Kidney epithelial cell (primary cell): ENCODE measurements at places on chromosomes 5 and 9.

- no peak for DNase-seq
Measured at GRCh38 chr5:104241046-104241445, 678.5 kb upstream of the NUDT12 start.

DNA sequence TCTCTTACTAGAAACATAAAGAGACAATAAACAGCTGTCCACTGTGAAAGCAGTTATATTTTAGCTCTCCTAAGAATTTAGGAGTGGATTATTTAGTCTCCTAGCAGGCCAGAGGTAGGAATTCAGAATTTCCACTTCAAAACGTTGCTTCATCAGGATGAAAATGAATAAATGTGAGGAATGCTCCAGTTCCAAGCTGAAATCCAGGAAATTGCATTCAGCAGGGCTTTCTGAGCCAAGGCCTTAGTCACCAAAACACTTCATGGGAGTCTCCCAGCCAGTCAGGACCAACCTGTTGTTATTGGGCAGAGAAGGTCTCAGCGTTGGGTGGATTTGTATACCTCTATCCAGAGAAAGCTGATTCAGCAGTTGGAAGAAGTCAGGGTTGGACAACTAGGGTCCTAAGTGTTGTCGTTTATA lies 1040.3 kb downstream of the TLE1 start:
- DNase-seq = no peak

DNA sequence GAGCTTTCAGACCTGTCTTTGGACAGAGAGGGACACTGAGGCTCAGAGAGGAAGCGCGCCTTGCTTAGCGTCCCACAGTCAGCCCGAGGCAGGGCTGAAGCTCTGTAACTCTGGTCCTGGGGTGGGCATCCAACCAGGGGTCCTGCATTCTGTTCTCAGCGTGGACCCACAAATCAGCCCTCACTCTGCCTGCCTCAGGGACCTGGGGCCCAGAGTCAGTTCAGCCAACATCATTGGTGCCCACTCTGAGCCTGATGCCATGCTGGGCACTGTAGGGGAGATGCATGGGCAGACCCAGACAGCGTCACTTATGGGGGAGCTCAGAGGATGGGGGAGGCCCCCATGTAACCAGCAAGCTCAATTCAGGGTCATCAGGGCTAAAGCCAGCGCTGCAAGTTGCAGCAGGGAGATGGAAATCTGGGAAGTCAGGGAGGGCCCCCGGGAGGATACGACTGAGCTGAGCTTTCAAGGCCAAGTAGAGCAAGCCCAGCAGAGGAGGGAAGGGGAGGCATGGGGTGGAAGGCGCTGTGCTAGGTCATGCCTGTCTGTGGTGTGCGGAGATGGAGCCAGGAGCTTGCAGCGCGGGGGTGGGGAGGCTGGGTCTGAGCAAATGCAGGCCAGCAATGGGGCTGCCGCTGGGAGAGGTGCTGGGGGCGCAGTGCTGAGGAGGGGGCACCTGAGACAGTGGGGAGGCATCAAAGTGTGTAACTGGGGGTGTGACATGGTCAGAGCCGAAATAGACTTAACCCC lies 21.1 kb downstream of the CORO2A start:
- no peak for DNase-seq

GRCh38 chr9:89189215-89189614 lies 10.6 kb upstream of the SHC3 start:
- no peak for DNase-seq

DNA sequence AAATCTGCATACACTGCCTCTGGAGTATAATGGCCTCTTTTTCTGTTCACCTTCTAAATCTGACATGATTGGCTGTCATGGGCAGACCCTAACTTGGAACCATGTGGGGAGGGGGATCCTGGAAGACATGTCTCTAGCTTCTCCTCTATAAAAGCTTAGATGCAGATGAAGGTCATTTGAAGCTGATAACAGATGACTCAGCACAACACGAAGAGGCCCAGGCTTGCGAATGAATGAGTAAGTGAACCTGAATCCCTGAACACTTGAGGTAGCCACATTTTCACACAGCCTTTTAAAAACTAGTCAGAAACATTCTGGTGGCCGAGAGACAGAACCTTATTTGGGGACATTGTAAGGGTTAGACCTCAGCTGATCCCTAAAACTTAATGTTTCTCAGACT lies 282.6 kb downstream of the ELAVL2 start:
- DNase-seq = no peak

DNA sequence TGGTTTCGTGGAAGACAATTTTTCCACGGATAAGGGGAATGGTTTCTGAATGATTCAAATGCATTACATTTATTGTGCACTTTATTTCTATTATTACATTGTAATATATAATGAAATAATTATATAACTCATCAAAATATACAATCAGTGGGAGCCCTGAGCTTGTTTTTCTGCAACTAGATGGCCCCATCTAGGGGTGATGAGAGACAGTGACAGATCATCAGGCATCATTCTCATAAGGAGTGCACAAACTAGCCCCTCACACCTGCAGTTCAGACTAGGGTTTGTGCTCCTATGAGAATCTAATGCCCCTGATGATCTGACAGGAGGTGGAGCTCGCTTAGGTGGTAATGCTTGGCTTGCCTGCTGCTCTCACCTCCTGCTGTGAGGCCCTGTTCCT lies 6.4 kb downstream of the ISCA1 start:
- no peak for DNase-seq

GRCh38 chr5:1083823-1084605 lies 27.8 kb downstream of the SLC12A7 start:
- DNase-seq = no peak

- no peak for DNase-seq
Measured at GRCh38 chr9:93084471-93084881, 11.5 kb upstream of the CARD19 start.

- DNase-seq = no peak
Measured at GRCh38 chr9:4855841-4856240, 63.1 kb downstream of the RCL1 start.

GRCh38 chr5:111762895-111763294 lies 5.9 kb upstream of the NREP start:
- no peak for DNase-seq

DNA sequence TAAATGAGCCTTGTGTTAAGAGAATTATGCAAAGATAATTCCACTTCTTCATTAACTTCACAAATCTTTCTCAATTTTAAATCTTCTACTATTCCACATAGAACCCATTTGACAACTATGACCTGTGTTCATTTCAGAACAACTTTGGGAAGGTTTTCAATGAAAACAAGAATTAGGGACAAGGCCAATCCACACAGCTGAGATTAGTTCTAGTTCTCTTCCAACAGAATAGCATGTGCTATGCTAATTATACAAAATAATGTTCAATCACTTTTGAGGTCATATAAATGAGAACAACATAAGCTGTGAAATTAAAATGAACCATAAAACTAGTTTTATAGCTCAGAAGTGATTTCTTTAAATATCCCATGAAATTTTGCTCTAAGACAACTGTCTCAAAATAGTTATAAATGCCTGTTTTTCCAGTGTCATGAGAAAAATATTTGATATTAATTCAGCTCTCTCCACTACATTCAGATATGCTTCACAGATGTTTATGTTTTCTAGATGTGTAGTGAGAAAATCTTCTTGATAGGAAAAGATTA lies 7.2 kb upstream of the LHFPL2 start:
- no peak for DNase-seq

- DNase-seq = no peak
Measured at GRCh38 chr5:2112173-2113025, 229.7 kb upstream of the IRX4 start.

DNA sequence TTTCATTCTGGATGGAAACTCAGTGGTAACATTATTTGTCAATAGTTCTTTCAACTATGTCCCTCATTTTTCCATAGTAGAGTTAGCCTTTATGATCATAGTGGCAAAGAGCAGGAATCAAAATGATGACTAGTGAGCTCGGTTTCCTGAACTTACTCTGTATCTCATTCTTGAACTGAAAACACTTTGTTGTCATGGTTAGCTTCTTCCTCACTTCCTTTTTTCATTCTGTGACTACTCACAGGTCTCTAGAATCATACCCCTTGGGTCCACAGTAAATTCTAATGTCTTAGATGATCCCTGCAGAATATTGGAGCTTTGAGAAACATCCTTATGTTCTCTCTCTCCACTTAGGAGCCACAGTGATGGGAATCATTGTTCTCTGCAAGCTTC lies 29.4 kb upstream of the RECK start:
- DNase-seq = no peak

- no peak for DNase-seq
Measured at GRCh38 chr9:122188369-122188768, 28.7 kb downstream of the MORN5 start.

DNA sequence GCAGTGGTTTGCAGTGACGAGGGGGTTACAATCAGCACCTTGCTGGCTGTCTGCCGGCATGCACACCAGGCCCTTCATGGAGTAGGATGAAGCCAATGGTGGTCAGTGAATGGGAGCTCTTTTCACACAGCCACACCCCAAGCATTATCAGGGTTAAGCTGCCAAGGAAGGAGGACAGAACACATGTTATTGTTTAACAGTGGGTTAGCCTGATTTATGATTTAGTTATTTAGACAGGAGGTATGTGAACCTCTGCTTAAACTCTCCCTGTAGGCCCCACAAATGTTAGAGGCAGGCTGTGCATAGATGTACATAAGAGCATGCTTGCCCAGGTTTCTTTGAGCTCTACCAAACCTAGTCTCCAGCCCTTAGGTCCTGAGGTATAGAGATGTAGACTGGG lies 262.9 kb downstream of the SPOCK1 start:
- no peak for DNase-seq

DNA sequence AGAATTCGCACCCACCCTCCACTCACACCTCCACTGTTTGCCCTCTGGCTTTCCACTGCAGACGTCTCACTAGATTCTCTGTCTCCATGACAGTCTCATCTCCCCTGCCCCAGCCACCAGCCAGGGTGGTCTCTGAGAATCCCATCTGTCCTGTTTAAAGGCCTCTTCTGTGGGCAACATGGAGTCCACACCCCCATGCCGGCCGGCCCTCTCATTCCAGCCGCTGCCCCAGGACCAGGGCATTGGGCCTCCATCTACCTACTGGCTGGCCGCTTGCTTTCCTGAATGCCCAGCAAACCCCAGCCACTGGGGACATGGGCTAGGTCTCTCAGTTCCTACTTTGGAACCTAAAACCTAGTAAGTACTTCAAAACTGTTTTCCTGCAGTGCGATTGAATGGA lies 65.6 kb upstream of the RUFY1 start:
- DNase-seq = no peak

- no peak for DNase-seq
Measured at GRCh38 chr5:181149806-181150733, 2.7 kb downstream of the OR2V2 start.

DNA sequence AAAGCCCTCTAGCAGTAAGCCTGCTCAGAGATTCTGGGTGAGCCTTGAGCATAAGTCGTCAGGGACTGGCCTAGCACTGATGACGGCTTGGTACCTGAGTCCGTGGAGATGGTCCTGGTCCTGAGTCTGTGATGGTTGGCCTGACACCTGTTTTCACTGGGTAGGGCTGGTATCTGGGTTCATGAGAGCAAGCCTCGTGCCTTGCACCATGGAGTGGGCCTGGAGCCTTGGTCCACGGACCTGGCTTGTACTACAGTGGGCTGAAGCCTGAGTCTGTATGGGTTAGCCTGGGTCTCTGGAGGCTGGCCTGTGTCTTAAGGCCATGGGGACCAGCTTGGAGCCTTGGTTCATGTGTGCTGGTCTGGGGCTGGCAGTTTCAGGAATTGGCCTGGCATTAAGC lies 310.3 kb upstream of the ISL1 start:
- no peak for DNase-seq

DNA sequence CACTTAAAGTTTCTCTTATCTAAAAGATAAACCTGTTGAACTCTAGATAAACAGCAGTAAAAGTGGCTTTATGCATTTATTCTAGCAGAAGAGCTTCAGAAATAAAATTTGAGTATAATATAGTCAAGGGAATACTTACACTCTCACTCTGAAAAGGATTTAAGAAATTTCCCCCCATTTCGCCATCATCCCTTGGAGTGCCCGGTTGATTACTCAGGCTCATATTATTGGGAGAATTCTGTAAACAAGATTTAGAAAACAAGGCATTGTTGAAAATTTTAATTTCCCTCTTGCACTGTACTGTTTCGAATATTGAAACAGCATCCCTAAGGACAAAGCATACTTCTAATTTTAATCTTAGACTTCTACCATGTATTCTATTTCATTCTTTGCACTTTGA lies 34.5 kb upstream of the ACOT12 start:
- no peak for DNase-seq

DNA sequence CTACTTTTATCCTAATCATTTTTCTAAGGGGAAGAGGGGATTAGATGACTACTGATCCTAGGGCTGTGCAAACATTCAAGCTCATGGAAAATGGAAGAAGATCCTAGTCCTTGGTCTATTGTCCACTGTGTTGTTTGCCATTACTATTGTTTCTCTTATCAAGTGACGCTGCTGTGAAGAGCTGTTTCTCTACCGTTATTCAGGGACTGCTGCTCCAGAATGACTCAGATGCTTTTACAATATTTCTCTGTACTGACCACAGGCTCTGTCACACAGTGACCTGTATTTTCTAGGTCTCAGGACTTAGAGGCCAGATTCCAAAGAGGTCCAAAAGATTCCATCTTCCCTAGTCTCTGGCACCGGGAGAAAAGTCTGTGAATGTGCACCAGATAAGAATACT lies 159.5 kb upstream of the CHD1 start:
- no peak for DNase-seq

DNA sequence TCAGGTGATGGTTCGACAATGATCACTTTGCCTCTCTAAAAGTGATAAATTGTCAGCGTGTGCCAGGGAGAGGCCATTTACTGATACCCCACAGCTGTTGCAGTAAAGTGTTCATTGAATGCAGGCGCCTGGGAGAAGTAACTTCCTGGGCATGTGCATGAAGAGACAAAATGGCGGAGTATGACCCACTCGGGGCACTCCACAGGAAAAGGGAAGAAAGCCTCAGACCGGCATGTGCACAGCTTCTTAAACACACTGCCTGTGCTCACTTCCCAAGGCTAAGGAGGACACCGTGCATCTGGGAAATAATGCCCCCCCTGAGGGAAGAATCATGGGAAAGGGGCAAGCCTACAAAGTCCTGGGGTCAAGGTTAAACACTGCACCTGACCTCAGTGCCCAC lies 329.5 kb downstream of the ICE1 start:
- no peak for DNase-seq

DNA sequence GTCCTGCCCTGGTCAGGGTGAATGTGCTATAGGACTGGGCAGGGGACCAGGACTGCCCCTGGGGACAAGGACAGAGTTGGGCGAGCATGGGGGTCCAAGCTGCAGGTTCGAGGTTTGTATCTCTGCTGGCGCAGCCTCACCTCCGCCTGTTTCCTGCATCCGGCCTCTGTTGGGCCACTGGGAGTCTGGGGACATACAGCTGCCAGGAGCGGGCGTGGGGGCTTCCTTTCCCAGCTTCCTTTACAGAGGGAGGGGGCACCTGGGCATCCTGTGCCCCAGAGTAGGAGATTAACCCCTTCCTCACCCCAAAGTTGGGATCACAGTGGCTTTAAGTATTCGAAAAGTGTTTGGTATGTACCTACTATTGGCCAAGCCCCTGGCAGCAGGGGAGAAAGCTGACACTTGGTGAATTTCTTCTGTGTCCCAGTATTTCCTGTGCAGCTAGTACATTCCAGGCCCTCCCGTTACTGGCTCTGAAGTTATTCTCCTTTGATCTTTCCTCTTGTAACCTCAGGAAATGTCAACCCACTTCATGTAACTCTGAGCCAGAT lies 19.0 kb downstream of the OLFML2A start:
- no peak for DNase-seq
